ENCODE measurements at places on chromosomes 3 and 15. TPM values are rescaled to one million over a fixed set of nuclear protein-coding genes. Genes with fewer than 3 reads are reported as not detected.

CFAP100 gene
- 0.17 TPM for polyA plus RNA-seq

SLC30A4 gene
- polyA plus RNA-seq: 6.1 TPM

DALRD3 gene
- polyA plus RNA-seq: 28.5 TPM

CEMIP gene
- 1.5 TPM for polyA plus RNA-seq

SH3GL3 gene
- polyA plus RNA-seq: 17.6 TPM

SLC9C1 gene
- 0.22 TPM for polyA plus RNA-seq

LRRC34 gene
- polyA plus RNA-seq: 8.3 TPM

TGM5 gene
- polyA plus RNA-seq: 0.26 TPM

TFDP2 gene
- 35.4 TPM for polyA plus RNA-seq

POPDC2 gene
- 19.7 TPM for polyA plus RNA-seq

ST6GAL1 gene
- 18.7 TPM for polyA plus RNA-seq

CYP1A2 gene
- polyA plus RNA-seq: not detected

NPAP1 gene
- polyA plus RNA-seq: not detected

HCLS1 gene
- polyA plus RNA-seq: 21.2 TPM

ADAMTS7 gene
- 14.0 TPM for polyA plus RNA-seq

DPPA4 gene
- polyA plus RNA-seq: 2.5 TPM

NIT2 gene
- polyA plus RNA-seq: 24.9 TPM

IL17RD gene
- polyA plus RNA-seq: 23.3 TPM

MKRN3 gene
- 3.8 TPM for polyA plus RNA-seq

WDR49 gene
- 0.30 TPM for polyA plus RNA-seq

SQOR gene
- polyA plus RNA-seq: 2.2 TPM

PCLAF gene
- 37.4 TPM for polyA plus RNA-seq

PARP14 gene
- polyA plus RNA-seq: 14.1 TPM

IGSF10 gene
- 4.0 TPM for polyA plus RNA-seq

TMEM62 gene
- 7.6 TPM for polyA plus RNA-seq

TMCO5A gene
- not detected for polyA plus RNA-seq

TRAT1 gene
- polyA plus RNA-seq: not detected

RBMS3 gene
- polyA plus RNA-seq: 28.0 TPM

CX3CR1 gene
- polyA plus RNA-seq: 3.2 TPM

CFAP44 gene
- 9.1 TPM for polyA plus RNA-seq

CEP19 gene
- polyA plus RNA-seq: 4.4 TPM

Measured in muscle of back (tissue), 13 donors.